DMS53 (cell line): ENCODE measurements at places on chromosomes 1 and 21.
A peak's percentile ranks its signal among the peaks of the same experiment; 100 is the strongest.

DNA sequence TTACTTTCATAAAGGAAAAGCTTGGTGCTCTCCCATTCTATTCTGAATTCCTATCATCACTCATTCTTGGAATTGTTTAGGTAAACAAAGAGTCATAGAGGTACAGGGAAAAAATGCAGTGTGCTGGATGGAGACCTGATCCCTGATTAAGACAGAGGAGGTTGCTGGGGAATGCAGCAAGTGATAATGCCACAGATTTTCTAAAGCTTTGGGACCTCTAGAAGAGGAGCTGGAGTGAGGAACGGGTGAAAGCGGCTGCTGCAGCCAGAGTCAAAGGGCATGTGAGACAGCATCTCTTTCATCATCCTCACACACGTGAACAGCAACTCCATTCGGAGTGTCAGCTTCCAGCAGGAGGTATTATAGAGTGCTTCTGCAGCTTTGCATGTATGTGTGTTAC, 54.9 kb upstream of the DIPK1A start:
- DNase-seq: no peak

GRCh38 chr1:27318136-27318535, 3.8 kb upstream of the TMEM222 start:
- DNase-seq: no peak

DNA sequence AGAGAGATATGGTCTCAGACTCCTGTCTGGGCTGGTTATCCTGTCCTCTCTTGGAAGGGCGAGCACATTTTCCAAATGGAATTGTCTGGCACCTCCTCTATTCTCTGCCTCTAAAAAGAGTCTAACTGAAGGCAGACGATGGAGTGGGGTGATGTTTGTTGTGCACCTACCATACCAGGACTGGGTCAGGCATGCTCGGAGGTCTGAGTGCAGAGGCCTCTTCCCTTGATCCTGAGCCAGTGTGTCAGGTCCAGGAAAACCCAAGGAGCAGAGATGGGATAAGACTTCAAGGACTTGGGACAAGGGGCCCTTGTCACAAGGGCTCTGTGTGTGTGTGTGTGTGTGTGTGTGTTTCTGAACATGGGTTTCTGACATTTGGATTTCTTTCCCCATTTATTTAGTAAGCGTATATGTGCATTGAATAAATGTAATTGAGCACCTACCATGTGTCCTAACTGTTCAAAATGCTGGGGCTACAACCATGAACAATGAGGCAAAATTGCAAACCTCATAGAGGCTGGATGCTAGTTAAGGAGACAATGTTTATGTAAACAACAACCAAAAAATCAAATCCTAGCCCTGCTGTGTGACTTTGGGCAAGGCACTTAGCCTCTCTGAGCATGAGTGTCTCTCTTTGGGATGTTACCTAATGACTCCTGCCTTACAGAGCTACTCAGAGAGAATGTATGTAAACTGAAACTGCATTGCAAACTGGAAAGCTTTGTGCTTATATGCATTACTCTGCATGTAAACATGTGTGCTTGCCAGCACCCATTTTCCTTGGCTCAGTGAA, 276.3 kb downstream of the FOXD2 start:
- no peak for DNase-seq

DNA sequence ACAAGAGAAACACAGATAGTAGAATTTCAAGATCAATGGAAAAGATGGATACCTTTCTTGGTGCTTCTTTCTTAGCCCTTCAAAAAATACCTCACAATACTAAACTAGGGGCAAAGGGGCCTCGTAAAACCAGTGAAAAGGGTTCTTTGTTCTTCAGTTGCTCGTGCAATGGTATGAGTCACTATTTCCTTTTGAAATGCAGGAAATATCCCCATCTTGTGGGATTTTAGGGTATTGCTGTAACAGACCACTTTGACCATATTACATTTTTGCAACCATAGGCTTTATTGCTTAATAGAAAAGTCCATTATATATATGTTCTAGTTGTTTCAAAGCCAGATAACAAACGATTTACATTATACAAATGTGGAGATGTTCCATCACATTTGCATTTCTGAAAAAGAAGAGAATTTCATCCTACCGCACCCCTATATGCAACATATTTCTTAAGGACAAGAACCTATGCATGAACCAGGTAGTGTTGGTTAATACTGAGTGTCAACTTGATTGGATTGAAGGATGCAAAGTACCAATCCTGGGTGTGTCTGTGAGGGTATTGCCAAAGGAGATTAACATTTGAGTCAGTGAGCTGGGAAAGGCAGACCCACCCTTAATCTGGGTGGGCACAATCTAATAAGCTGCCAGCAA, 88.6 kb upstream of the PKN2 start:
- peak; percentile 74 for DNase-seq

- DNase-seq: no peak
Measured at GRCh38 chr1:161069731-161070270, at the start of gene ARHGAP30. Gene ARHGAP30 (minus strand): TSS chr1:161069891. CDS start chr1:161069624, 267 bp downstream.
